Activated T-cell treated with anti-CD3 and anti-CD28 coated beads for 4 hours (primary cell): ENCODE measurements at places on chromosomes 6 and 20.

GRCh38 chr6:163720005-163720404 lies 305.5 kb downstream of the QKI start:
- DNase-seq: no peak

- DNase-seq: no peak
Measured at GRCh38 chr6:112413780-112414179, 66.7 kb downstream of the RFPL4B start.

GRCh38 chr6:42049948-42050296 lies 402 bp upstream of the TAF8 start:
- DNase-seq: no peak

DNA sequence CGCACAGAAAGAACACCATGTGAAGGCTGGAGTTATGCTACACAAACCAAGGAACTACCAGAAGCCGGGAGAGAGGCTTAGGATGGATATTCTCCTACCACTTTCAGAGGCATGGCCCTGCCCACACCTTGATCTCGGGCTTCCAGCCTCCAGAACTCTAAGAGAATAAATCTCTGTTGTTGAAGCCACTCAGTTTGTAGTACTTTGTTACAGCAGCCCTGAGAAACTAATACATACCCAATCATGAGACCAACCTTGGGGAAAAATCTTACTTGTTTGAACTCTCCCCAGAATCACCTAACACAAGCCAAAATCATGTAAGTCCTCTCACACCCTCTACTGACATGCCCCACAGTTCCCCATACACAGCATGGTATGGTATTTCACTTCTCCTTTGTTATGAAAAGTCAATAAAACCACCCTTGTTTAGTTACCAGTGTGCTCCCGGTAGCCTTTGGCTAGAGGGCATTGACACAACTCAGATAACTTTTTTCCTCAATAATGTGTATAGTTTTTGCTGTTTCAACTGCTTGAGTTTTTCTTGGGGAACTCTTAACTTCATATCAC lies 40.7 kb upstream of the SLC2A12 start:
- no peak for DNase-seq

- no peak for DNase-seq
Measured at GRCh38 chr20:13220194-13220903, 725 bp upstream of the ISM1 start.

GRCh38 chr6:117681162-117681741 lies 6.0 kb downstream of the NUS1 start:
- DNase-seq: no peak

GRCh38 chr6:147660334-147661311 lies 152.1 kb downstream of the SAMD5 start:
- DNase-seq: no peak

- no peak for DNase-seq
Measured at GRCh38 chr6:5619249-5619648, 357.9 kb downstream of the FARS2 start.

GRCh38 chr20:17504898-17505635 lies 26.1 kb downstream of the BFSP1 start:
- peak; percentile 19 for DNase-seq

GRCh38 chr6:97394160-97394748 lies 111.2 kb upstream of the MMS22L start:
- DNase-seq: peak; percentile 23

DNA sequence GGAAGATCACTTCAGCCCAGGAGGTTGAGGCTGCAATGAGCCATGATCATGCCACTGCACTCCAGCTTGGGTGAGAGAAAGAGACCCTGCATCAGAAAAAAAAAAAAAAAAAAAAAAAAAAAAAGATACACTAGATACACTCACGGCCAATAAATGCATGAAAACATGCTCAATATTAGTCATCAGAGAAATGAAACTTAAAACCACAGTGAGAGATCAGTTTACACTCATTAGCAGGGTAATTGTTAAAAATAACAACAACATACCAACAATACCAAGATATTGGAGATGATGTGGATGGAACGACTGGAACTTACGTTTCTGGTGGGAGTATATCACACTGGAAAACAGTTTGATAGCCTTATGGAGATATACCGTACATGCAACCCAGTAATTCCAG lies 29.9 kb downstream of the HS3ST5 start:
- no peak for DNase-seq

- no peak for DNase-seq
Measured at GRCh38 chr20:62723351-62723750, 14.7 kb downstream of the NTSR1 start.

- DNase-seq: no peak
Measured at GRCh38 chr6:19803331-19804204, 33.6 kb upstream of the ID4 start.

DNA sequence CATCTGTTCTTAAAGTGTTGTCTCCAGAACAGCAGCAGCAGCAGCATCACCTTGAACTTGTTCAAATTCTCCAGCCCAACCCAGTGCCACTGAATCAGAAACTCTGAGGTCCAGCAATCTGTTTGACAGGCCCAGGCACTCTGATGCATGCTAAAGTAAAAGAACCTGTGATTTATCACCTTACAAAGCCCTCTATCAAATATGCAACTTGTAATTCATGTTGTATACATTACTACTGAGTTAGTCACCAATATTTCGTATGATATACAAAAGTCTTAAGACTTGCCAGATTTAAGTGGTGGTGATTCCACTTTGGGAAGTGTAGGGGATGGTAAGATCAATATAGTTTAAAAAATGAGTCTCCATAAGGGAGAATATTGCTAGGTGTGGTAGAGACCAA lies 6.0 kb upstream of the CD164 start:
- no peak for DNase-seq

- no peak for DNase-seq
Measured at GRCh38 chr20:1824181-1824580, 71.0 kb upstream of the SIRPA start.

DNA sequence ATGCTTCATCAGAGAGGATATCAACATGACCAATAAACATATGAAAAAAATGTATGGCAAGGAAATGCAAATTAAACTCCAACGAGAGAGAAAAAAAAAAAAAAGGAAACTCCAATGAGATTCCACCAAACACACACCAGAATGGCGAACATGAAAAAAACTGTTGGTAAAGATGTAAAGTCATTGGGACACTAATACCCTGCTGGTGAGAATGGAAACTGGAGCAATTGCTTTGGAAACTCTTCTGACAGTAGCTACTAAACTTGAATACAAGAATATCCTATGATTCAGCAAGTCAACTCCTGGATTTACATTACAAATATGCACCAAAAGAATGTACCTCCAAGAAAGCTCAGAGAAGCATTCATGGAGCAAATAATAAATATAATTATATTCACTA lies 260.7 kb upstream of the ECI2 start:
- no peak for DNase-seq

DNA sequence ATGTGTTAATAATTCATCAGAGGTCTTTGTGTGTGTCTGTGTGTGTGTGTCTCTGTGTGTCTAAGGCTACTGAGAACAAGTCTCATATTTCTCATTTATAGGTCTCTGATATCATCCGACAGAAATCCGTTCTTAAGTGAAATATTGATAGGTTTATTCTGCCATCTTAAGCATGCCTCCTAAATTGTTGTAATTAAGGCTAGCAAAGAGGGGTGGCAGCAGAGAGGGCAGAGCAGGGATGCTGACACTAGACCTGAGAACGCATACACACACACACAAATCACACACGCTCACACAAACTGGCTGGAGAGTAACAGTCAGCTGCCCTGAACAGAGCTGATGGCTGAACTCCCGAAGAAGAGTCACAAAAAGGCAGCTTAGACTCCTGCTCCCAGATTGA lies 84.9 kb upstream of the LRFN2 start:
- DNase-seq: no peak

GRCh38 chr6:34904990-34905613 lies 16.0 kb downstream of the ANKS1A start:
- no peak for DNase-seq

DNA sequence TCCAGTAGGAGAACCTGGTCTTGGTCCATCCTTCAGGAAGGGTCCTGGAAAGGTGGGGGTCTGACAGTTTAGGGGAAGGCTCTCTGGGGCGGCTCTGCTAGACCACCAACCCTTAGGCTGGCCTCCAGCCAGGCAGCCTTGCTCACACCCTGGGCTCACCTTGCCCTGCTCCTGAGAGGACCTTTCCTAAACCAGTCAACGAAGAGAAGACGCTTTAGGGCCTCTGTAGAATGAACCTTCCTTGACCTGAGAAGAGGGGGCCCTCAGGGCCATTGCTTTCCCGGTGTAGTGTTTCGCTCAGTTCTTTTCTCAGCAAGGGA lies 1.1 kb downstream of the CDC25B start:
- no peak for DNase-seq

- DNase-seq: no peak
Measured at GRCh38 chr6:112209131-112209530, 45.2 kb downstream of the LAMA4 start.

DNA sequence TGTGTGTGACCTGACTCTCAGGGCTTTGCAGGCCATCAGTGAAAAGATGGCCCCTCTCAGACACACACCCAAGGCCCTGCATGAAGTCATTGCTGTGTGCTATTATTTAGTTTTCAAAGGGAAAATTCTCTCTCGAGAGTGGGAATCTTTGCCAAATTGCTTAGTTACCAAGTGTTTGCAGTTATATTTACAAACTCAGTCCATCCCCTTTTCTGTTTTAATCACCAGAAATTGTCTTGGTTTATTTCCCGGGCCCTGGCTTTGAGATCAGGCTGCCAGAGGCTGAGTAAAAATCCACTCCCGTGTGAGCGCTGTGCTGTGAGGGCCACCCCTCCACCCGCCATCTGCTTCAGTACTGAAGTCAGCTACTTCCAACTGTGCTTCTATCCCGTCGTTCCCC lies 163.1 kb downstream of the SOD2 start:
- no peak for DNase-seq

DNA sequence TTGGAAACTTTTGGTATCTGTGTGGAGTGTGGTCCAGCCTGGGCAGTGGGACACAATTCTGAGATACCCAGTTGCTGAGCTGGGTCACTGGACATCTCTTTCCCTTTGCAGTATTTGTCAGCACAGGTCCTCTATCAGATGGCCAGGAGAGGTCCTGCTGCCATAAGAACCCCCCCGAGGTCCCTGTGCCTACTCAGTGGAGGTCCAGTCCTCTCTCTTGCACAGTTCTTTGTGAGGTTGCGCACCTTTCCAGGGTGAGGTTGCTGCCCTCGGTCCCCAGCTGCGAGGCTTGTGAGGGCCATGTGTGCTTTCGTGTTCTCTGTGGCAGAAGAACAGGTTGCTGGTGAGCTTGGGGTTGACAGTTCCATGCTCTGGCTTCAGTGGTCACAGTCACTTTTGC lies 320.6 kb downstream of the QKI start:
- no peak for DNase-seq

GRCh38 chr6:15751721-15752350 lies 89.0 kb upstream of the DTNBP1 start:
- DNase-seq: no peak

DNA sequence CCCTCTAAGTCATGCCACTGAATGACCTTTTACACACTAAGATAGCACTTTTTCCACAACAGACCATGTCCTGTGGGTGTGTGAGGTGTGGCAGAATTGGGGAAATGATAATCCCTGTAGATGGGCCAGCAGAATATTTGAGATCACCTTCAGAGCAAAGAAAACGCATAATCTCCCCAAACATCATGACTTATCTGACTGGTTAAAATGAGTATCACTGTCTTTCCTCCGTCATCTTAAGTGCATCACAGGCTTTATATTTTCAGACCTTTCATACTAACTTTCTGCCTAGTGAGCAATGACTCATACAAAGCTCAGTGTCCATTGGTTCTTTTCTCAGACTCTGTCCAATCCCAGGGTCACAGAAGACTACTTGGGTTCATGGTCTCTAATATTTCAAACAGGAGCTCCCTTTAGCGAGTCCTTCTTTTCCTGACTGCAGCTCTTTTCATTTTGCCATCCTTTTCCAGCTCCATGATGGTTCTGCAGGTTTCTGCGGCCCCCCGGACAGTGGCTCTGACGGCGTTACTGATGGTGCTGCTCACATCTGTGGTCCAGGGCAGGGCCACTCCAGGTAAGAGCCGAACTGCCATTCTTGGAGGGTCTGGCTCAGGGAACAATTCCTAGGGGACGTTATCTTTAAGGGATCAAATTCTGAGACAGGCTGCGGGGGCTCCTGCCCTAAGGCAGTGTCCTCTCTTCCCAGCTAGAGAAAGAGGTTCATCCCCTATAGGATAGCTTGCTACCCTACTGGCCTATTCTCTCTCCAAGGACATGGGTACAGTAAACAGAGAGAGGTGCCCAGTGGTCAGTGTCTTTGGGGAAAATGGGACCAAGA lies at the start of gene HLA-DPB1:
HLA-DPB1 (plus strand) TSS at position 423 of the 838 bp plus-strand sequence; CDS start at position 475, 52 bp downstream.
- DNase-seq: peak; percentile 18

GRCh38 chr6:32108094-32108627 lies 977 bp downstream of the TNXB start:
- no peak for DNase-seq

DNA sequence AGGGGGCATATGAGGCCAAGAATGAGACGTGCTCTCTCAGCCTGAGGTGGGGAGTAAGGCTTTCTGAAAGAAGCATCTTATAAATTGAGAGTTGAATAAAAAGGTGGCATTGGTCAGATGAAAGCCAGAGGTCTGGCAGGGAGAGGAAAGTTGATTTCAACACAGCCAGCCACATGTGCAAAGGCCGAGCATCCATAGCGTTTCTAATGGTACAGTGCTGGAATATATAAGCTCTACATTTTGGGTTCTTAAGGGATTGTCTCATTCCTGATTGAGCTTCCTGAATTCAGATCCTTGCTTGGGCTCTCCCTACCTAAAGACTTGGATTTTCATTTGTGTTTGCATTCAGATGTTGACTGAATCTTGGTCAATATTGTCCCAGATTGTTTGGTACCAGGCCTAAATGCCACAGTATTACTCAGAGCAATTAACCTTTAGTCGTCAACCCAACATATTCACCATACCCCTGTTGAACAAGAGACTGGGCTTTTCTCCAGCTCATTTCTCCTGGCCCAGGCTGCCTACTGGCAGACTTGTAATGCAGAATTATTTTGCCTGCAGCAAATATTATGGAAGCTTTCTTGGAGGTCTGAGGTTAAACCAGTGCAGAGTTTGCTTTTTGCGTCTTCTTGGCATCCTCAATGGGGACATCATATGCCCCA lies 14.5 kb upstream of the BCAS1 start:
- no peak for DNase-seq

DNA sequence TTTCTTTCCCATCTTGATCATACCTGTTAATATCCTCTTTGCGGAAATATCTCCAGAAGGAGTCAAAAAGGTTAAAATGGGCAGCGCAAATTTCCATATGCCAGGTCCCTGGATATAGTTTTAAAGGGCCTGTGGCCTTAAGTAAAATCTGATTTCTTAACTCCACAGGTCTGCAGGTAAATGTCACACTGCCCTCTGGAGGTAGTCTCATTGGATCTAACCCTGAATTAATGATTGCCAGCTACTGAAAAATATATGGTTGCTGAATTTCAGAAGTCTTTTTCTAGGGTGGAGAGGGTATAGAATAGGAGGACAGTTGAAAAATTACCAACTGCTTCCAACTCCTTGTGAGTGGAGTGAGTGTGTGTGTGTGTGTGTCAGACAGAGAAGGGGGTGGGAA lies 8.5 kb downstream of the MOXD1 start:
- DNase-seq: no peak

DNA sequence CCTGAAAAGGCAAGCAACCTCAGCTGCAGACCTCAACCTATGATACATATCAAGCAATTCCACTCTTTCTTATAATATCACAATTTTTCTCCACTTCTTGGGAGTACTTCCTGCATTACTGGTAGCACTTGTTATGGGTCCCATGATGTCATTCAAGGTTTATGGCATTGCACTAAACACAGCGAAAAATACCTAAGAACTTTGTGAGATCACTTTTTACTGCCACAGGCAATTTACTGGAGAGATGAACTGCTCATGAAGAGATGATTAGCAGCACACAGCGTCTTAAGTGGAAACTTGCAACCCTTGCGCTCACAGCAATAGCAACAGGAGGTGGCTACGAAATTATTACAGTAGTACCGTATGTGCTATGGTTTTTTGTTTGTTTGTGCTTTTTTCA lies 19.3 kb upstream of the RIMS4 start:
- no peak for DNase-seq
